Calu3 (cell line): ENCODE measurements at places on chromosomes 1 and 21. TPM values are rescaled to one million over a fixed set of nuclear protein-coding genes. Genes with fewer than 3 reads are reported as not detected.

GRCh38 chr1:36855699-36856494 is 178.4 kb downstream of the GRIK3 start:
- no peak for DNase-seq

Gene HCRTR1
- total RNA-seq, result not detected in 2 replicates

GRCh38 chr1:63728611-63729226 is 45.1 kb upstream of the ROR1 start:
- DNase-seq, result no peak

DNA sequence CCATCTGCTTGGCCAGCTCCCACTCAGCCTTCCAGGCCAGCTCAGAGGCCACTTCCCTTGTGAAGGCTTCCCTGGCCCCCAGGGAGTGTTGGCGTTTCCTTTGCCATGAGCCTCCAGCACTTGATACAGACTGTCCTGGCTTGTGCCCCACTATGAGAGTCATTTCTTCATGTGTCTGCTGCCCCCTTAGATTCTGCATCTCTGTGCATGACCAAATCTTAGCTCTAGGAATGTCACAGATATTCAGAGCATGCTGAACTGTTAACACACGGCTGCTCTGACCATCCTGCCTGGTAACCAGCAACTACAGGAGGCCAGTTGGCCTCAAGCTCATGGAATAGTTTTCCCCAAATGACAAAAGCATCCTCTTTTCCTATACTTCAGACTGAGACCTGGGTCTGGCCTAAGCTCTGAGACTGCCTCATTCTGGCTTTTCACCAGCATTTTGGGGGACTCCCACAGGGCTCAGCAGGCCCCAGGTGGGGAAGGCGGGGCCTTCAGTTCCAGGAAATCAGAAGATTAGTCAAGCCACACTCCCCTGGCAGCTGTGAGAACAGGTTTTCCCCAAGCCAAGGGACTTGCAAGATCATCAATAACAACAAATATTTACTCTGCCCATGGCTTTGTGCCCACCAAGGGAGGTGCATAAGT is 182.6 kb upstream of the EDN2 start:
- DNase-seq, result peak; percentile 50

DNA sequence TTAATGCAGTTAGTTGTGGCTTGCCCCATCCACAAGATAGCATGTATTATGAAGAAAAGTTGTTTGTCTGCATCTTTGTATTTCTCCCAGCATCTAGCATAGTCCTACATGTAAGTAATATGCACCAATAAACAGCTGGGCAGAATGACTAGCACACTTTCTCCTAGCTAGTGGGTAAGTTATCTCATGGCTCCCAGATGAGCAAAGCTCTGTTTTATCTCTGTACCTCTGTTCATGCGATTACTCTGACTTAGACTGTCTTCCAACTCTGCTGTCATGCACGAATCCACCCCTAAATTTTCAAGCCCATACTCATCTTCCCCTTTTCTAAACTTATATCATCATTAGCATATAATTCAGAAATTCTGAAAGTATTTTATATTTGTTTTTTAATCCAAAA is 37.5 kb upstream of the KCTD3 start:
- DNase-seq, result no peak

Gene PLCH2
- total RNA-seq, result 3.1 and 4.1 TPM in 2 replicates

Gene SPRR5
- total RNA-seq, result not detected in 2 replicates

- DNase-seq, result no peak
Observed at GRCh38 chr1:170711682-170712081, 47.8 kb downstream of the PRRX1 start.

DNA sequence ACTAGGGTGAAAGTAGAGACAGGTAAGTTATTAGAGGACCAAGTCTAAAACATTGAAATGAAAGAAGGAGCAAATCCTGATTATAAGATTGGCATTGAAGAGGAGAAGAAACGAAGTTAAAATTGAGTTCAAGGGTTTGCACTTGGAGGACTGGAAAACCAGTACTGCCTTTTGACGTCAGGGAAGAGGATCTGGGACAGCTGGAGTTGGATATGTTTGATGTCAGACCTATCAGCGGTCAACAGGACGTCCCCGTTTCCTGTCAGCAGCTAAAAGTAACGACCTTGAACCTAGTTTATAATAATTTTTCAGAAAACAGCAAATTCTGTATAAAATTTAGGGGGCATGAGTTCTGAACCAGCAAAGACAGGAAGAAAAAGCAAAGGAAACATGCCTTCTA is 1.2 kb upstream of the NID1 start:
- no peak for DNase-seq

- no peak for DNase-seq
Observed at GRCh38 chr1:43868741-43869067, 64.9 kb upstream of the ARTN start.

DNA sequence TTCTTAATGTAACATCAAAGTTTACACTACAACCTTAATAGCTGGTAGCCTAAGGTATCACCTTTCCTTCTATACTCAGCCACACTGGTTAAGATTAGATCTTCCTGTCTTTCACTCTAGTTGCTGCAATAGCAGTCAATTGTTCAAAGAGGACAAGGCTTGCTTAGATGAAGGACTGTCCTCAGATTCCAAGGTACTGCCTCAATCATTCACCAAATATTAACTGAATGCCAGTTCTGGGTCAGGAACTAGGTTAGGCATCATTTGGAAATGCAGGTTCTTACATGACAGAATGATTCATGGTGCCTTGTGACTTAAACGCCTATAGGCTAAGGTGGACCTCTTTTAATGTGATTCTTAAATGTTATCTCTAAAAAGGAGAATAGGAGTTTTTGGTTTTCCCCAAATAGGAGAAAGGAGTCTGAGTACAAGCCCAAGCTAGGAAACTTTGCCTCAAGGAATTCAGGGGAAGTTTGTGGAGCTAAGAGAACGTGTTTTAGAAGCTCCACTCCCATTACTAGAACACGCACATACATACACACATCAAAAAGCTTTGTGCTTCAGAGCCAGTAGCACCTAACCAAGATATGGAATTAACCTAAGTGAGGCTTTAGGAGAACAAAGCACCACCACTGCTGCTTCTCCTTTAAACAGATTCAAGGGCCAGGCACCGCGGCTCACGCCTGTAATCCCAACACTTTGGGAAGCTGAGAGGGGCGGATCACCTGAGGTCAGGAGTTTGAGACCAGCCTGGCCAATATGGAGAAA is 8.5 kb upstream of the WDR47 start:
- DNase-seq, result no peak

DNA sequence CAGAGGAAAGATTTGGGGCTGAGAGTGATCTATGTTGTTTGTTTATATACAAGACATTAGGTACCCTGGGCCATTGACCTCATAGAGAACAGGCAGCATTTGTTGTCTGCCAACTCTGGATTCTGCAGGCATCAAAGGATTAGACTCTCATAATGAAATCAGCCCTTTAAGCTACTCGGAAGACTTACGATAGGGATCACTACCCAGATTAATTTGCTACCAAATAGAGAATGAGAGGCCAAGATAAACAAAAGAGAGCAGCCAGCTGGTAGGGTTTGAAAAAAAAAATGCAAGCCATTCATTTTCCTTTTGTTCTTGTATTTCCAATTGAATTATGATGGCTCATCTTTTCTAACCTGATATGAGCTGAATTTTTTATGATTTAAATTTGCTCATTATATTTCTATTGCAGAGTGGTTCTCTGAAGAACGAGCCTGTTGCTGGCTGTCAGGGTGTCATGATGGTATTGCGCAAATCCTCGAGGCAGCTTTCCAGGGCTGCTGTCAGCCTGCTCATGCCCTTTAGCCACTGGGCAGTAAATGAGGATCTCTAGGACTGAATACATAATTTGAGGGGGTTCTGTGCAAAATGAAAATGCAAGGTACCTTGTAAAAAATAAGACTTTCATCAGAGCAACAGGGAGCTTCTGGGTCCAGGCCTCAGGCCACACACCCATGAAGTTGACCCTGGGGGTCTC is 116.4 kb upstream of the KCNJ15 start:
- no peak for DNase-seq

DNA sequence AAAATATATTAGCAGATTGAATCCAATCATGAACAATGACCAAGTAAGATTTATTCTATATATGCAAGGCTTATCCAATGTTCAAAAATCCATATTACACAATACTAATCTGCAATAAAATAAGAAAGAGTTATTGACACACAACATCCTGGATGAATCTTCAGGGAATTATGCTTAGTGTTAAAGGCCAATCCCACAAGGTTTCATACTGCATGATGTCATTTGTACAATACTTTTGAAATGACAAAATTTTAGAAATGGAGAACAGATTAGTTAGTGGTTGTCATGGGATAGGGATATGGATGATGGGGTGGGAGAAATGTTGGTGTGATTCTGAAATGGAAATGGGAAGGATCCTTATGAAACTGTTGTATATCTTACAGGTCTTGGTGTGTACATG is 425.7 kb downstream of the SIPA1L2 start:
- DNase-seq, result no peak

DNA sequence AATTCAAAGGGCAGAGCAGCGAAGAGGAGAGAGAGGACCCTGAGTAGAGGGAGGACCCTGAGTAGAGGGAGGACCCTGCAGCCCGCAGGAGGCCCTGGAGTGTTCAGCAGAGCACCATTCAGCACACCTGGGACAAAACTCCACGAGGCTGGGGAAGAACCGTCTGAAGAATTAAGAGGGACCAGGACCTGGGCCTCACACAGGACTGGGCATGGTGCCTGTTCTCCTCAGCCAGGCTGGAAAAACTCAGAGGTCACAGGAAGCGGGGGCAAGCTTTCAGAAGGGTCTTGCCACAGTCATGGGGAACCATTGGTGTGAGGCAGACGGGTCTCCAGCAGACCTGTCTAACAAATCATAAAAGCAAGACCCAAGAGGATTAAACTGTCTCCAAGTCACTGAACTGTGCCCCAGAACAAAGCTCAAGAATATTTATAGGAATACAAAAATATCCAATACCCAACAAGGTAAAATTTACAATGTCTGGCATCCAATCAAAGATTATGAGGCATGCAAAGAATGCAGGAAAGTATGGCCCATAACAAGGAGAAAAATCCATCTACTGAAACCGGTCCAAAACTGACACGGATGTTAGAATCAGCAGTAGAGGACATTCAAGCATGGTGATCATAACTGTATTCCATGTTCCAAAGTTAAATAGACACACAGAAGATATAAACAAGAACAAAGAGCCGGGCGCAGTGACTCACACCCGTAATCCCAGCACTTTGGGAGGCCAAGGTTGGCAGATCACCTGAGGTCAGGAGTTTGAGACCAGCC is 30.6 kb downstream of the MORN1 start:
- no peak for DNase-seq

DNA sequence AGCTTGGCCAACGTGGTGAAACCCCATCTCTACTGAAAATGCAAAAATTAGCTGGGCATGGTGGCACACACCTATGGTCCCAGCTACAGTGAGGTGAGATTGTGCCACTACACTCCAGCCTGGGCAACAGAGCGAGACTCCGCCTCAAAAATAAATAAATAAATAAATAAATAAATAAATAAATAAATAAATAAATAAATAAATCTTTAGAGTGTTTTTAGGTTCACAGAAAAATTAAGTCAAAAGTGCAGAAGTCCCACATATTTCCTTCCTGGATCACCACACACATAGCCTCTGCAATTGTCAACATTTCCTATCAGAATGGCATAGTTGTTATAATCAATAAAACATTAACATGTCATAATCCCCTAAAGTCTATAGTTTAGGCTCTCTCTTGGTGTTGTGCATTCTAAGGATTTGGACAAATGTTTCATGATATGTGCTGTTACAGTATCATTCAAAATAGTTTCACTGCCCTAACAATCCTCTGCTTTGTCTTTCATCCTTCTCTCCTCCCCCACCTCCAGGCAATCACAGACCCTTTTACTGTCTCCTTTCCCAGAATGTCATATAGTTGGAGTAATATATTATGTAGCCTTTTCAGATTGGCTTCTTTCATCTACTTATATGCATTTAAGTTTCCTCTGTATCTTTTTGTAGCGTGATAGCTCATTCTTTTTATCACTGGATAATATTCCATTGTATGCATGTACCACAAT is 58.3 kb downstream of the LAMC1 start:
- DNase-seq, result no peak

- no peak for DNase-seq
Observed at GRCh38 chr1:61182049-61182448, 99.7 kb downstream of the NFIA start.

Gene MORC3
- 18.2 and 20.2 TPM in 2 replicates for total RNA-seq

- no peak for DNase-seq
Observed at GRCh38 chr1:63857478-63857877, 83.7 kb downstream of the ROR1 start.

Gene PTPRC
- total RNA-seq, result not detected in 2 replicates

DNA sequence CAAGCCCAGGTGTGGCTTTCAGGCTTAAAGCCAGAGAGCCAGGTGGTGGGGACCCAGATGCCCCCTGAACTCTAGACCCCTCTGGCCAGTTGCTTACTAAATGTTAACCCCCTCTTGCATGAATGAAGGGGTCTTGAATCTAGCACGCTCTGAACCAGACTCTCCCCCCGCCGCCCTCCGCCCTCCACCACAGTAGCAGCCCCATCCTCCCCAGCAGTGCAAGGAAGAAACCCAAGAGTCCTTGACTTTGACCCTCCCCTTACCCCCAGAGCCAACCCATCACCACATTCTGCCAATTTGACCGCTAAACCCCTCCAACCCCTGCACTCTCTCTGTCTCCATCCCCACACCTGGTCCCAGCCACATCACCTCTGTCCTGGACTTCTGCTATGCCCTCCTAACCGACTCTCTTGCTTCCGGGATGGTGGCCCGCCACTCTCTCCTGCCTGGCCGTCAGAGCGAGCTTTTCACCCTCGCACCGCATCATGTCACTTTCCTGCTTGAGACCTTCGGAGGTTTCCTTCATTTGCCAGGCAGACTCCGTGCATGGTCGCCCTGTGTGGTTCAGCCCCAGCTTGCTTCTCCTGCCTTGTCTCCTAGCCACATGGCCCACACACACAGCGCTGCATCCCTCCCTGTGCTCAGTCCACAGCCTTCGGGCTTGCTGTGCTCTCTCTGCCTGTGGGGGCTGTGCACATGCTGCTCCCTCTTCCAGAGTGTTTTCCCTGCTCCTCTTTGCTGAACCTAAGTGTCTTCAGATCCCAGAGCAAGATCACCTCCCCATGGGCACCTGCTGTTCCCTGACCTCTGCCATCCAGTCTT is 113.4 kb downstream of the HUNK start:
- no peak for DNase-seq

- no peak for DNase-seq
Observed at GRCh38 chr1:23651069-23651808, 40.4 kb upstream of the RPL11 start.

- no peak for DNase-seq
Observed at GRCh38 chr1:8232036-8232757, 85.7 kb upstream of the SLC45A1 start.
